ENCODE measurements at places on chromosomes 7 and 10.
A peak's percentile ranks its signal among the peaks of the same experiment; 100 is the strongest.

GRCh38 chr10:64648915-64649314 lies 1127.7 kb downstream of the REEP3 start:
- DNase-seq, result no peak

GRCh38 chr7:104272767-104273384 lies 55.5 kb upstream of the LHFPL3 start:
- peak; percentile 37 for DNase-seq

- DNase-seq, result no peak
Measured at GRCh38 chr10:1393481-1393880, 337.3 kb downstream of the WDR37 start.

DNA sequence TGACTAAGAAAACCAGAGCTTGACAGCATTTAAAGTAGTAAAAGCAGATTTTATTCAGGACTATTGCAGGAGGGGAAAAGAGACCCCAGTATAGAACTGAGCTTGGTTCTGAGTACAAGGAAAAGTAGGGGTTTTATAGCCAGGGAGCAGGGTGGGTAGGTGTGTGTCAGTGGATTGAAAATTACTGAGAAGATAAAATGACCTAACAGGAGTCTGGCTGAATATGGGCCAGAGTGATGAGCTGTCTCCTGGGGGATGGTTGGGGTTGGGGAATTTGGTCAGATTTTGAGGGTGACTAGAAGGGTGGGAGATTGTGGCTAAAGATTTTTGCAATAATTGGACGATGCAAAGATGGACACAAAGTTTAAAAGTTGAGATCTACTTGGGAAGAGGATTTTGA lies 114.0 kb downstream of the ST7 start:
- DNase-seq, result no peak

DNA sequence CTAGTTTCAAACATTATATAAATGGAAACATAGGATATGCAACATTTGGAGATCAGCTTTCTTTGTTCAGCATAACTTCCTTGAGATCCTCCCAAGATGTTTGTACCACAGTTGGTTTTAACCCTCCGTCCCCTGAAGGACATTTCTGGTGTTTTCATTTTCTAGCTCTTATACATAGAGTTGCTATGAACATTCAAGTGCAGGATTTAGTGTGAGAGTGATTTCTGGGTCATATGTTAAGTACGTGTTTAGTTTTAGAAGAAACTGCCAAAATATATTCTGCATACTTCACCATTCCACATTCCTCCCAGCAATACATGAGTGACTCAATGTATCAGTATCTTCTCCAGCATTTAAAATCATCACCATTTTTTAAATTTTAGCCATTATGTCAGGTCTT lies 588.7 kb upstream of the PFKP start:
- no peak for DNase-seq

- DNase-seq, result no peak
Measured at GRCh38 chr10:20327954-20328353, 511.7 kb downstream of the PLXDC2 start.

DNA sequence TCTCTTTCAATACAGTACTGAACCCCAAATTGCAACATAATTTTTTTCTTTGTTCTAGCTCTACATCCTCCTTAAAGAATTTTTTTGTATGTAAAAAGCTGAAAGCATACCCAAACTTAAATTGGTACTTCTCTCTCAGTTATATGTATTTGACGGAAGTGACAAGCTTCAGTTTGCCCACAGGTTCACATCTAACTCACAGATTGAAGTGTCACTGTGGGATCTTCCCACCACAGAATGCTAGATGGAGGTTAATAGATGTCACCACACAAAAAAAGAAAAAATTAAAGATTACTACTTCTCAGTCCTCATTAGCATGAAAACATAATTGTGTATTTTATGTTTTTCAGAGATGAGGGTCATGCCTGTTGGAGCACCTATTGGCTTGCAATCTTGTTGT lies 150.9 kb upstream of the GHITM start:
- DNase-seq, result no peak

- no peak for DNase-seq
Measured at GRCh38 chr7:127792528-127793342, 140.7 kb downstream of the SND1 start.

- DNase-seq, result no peak
Measured at GRCh38 chr7:128148676-128149075, 92.4 kb upstream of the LEP start.

GRCh38 chr7:75055830-75056772 lies 17.5 kb downstream of the RCC1L start:
- DNase-seq, result peak; percentile 66

- peak; percentile 33 for DNase-seq
Measured at GRCh38 chr7:127885843-127886242, 145.4 kb downstream of the LRRC4 start.

DNA sequence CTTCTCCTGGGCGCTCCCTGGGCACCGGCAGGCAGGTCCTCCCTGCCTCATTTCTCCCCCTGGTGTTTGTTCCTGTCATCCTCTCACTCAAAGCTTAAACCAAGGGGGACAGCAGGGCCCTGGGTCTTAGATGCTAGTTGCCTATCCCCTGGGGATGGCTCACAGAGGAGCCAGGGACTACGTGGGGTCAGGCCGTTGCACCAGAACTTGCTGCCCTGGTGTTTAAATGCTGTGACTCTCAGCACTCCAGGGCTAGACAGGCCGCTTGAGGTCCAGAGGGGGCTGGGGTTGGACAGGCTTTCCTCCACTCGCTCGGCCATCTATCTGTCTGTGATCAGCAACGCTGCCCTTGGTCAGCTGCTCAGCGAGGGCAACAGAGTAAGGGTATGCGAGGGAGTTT lies 340.3 kb downstream of the CXCL12 start:
- no peak for DNase-seq

GRCh38 chr10:13139676-13140075 lies 21.7 kb upstream of the MCM10 start:
- no peak for DNase-seq

GRCh38 chr7:134512271-134512670 lies 15.1 kb upstream of the AKR1B10 start:
- no peak for DNase-seq

Measured in kidney glomerular epithelial cell (primary cell).